Erythroblast (primary cell): ENCODE measurements at places on chromosomes 7 and 10.
A peak's percentile ranks its signal among the peaks of the same experiment; 100 is the strongest.

GRCh38 chr7:40709062-40709964 is 574.5 kb downstream of the SUGCT start:
- DNase-seq = no peak

DNA sequence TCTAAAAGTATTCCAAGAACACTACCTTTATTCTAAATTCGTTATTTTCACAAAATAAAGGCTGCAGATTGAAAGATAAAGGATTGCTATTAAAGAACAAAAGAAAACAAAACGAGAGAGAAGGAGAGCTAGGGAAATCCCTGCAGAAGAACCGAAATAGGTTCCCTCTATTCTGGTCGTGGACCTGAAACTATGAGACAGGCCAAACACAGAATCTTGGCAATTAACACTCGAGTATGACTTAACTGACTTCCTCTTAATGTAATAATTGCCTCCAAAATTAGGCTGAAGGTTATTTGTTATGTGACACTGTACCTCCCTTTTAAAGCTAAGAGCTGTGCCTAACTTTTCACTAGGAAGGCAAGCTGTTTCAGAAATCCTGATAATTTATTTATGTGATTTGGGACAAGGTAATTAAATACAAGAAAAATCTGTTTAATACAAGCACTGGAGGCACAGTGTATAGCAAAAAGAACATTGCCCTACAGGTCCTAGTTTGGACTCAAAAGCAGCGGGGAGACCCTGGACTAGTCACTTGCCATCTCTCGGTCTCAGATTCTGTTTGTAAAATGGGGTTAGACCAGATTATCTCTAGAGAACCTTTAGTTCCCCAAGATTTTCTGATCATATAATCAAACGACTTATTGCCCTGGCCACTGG is 11.6 kb downstream of the NAMPT start:
- DNase-seq = no peak

GRCh38 chr7:138081868-138082267 is 5.6 kb downstream of the AKR1D1 start:
- no peak for DNase-seq

DNA sequence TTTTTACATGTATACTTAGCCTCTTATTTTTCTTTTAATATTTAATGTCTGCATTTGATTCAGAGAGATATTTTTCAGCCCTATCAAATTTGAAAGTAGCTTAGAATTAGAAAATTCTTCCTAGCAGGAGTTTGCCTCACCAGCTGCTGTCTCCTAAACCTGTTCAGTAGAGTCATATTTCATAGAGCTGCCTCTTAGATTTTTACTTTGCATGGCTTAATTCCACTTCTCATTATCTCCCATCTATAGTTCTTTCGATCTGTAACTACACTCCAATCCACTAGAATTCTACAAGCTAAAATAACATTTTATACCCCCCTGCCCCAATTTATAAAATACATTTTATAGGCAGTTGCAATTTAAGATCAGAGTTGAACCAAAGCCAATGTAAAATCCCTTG is 227.0 kb downstream of the ANK3 start:
- DNase-seq = no peak

DNA sequence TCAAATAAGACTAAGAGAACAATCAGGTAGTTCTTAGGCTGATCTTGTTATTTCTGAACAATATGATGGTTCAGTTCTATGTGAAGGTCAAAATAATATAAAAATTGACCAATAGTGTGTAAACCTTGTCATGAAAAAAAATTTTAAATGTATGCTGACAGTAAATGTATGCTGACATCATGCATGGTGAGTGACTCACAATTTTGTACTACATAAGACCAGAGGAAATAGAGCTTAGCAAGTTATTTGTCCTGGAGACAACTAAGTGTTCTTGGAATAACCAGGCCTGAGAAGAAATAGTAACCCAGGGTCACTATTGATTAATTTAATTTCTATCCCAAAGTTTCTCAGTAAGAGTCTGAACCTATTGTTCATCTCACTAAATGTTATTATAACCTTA is 182.2 kb upstream of the PCDH15 start:
- no peak for DNase-seq

DNA sequence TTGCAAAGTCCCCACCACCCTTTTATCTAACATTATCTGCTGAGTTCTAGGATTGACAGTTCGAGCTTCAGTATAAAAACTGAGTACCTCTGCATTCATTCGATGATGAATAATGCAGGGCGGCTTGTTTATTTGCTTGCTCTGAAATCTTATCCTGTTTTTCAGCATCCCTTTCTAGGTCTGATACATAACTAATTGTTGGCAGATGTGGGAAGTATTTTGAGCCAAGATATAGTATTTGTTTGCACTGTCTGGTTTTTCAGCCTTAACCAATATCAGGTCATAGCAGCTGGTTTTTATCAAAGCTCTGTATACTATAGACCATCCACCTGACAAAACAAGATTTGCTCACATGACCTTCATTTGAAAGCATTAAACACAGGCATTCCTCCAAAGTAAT is 161.4 kb downstream of the TFEC start:
- DNase-seq = no peak

- DNase-seq = no peak
Observed at GRCh38 chr10:94902570-94902969, 35.9 kb upstream of the CYP2C9 start.

- DNase-seq = no peak
Observed at GRCh38 chr10:329361-330099, 194.3 kb downstream of the ZMYND11 start.

DNA sequence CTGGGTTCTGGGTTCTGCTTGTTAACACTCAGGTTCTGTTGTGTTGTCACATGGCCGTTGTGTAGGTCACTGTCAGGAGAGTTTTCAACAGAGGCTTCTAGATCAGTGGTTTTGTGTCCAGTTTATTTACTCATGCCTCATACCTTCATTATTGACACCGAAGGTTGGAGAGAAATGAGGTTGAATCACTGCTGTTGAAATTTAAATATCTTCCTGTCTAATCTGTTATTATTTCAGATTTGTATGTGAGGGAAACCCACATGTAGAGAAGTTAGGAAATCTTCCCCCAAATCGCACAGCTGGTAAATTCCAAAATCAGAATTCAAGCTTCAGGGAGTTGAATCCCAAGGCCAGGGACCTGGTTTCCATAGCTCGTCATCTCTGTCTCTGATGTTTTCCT is 28.3 kb upstream of the KLF6 start:
- DNase-seq = no peak

GRCh38 chr7:31642681-31643115 is 44.3 kb upstream of the PPP1R17 start:
- DNase-seq = no peak

DNA sequence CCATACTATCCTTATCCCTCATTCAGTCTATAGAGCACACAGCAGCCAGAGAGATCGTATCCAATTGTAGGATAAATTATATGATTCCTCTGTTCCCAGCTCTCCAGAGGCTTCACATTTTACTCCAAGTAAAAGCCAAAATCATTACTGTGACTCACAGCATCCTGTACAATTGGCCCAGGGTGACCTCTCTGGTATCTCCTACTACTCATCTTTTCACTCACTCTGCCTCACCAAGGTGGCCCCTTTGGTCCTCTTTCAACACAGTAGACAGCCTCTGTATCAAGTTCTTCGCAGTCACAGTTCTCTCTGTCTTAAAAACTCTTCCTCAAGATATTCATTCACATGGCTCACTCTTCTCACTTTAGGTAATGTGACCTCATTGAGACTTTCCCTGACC is 72.6 kb upstream of the LSM8 start:
- no peak for DNase-seq

DNA sequence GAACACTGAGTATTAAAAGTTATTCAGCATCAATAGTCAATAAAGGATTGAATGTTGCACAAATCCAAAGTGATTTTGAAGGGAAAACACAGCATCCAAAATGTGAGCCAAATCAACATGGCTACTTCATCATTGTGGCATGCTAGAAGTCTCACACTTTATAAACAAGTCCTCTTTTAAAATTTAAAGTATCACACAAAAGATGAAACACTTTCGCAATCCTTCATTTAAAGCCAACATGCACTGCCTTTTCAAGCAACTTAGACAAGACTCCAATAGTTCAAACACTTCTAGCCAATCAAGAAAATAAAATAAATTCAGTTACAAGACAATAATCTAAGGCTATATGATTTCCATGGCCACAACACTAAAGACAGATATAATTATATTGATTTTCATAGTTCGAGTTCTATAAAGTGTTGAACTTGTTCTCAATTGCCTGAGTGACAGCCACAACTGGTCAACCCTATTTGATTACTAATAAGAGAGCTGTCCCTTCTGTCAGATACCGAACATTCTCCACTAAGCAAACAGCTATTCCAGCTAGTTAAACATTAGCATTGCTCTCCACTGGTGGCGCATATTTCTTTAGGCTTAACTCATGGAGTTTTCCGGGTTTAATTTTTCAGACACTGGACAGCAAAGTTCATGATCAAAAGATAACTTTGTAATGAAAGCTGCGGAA is 8.3 kb downstream of the EBF3 start:
- no peak for DNase-seq

- no peak for DNase-seq
Observed at GRCh38 chr10:132697578-132698200, 88.3 kb downstream of the NKX6-2 start.

GRCh38 chr7:98870121-98870651 is 372 bp upstream of the TMEM130 start:
- peak; percentile 16 for DNase-seq

- DNase-seq = no peak
Observed at GRCh38 chr7:10593080-10593479, 380.6 kb upstream of the PHF14 start.
